ENCODE measurements at places on chromosomes 4 and X.

DNA sequence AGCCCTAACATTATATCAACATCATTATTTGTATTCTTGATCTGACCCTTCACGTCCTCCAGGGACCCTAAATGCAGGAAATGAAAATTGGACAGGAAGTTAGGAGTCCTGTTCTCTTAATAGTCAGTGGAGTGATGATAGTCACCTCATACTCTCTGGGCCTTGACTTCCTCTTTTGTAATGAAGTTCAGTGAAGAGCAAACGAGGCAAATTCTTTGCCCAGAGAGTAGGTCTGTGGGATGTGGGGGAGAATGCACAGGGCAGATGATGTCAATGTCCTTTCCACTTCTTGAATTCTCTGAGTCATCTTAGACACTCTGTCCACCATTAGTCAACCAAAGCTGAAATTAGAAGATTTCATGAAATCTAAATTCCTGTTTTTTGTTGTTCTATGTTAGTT, 17.1 kb upstream of the GPRIN3 start:
- DNase-seq = no peak

GRCh38 chrX:21883258-21883657, 27.5 kb downstream of the YY2 start:
- DNase-seq = no peak

- DNase-seq = no peak
Measured at GRCh38 chr4:139015948-139016471, 429 bp downstream of the NOCT start.

DNA sequence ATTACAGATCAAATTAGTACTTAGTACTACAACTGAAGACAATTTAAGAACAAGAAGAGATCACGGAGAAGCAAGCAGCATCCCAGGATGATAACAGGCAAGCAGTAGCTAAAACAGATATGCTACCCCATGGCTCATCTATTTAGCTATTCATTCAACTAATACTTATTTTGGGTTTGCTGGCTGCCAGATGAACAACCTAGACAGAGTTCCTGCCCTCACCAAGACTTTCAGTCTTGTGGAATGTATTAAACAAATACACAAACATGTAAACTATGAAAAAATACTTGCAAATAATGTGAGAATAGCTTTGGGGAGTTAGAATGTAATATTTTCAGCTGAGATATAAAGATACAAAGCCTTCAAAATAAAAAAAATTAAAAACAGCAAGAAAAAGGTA, 2.4 kb upstream of the CORIN start:
- no peak for DNase-seq

GRCh38 chr4:142331132-142331531, 515.0 kb downstream of the INPP4B start:
- no peak for DNase-seq

DNA sequence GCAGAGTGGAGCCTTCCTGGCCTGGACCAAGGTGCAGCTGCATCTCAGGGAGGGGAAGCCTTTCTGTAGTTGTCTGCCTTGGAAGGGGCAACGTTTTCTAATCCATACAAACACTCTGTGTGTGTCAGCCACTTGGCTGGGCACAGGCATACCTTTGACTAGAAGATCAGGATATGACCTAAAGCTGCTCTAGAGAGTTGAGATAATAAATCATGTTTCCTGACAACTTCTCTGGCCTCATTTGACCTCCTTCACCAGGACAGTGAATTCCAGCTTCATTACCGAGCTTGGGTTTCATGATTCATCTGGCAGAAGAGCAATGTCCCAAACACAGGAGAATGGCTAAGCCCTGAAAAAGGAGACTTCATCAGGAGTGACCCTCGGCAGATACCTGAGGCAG, 89.6 kb upstream of the KIT start:
- DNase-seq = no peak

DNA sequence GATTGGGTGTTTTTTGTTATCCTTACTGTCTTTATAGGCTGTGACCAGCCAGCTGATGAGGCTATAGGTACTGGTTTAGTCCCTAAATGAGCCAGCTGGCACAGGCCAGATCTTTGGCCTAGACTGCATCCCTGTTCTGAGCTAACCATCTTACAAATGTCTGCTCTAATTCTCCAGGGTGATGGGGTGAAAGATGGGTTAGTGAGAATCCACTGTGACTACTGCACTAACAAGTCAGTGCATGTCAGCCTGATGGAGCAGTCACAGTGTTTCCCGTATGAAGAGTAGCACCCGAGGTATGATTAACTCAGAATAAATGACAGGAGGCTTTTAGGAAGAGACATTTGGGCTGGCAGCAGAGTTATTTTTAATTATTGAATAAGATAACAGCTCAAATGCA, 181.0 kb downstream of the DCTD start:
- DNase-seq = peak; percentile 35

DNA sequence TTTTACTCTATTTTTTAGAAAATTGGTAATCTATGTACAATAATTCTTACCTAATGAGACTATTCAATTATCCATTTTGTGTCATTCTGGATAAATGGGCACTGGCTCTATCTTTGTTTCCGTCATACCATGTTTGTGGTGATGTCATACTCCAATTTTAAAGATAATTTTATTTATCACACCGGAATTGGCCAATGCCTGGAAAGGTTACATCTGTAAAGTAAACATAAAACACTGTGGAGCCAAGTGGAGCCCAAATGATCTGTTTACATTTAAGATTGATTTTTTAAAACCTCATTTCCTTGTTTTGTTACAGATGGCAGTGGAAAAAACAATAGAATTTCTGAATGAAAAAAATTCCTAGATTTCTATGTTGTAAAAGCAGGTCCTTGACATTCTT, 120.2 kb upstream of the GPRIN3 start:
- DNase-seq = peak; percentile 45

- no peak for DNase-seq
Measured at GRCh38 chrX:1378306-1378759, 13.6 kb downstream of the SLC25A6 start.

DNA sequence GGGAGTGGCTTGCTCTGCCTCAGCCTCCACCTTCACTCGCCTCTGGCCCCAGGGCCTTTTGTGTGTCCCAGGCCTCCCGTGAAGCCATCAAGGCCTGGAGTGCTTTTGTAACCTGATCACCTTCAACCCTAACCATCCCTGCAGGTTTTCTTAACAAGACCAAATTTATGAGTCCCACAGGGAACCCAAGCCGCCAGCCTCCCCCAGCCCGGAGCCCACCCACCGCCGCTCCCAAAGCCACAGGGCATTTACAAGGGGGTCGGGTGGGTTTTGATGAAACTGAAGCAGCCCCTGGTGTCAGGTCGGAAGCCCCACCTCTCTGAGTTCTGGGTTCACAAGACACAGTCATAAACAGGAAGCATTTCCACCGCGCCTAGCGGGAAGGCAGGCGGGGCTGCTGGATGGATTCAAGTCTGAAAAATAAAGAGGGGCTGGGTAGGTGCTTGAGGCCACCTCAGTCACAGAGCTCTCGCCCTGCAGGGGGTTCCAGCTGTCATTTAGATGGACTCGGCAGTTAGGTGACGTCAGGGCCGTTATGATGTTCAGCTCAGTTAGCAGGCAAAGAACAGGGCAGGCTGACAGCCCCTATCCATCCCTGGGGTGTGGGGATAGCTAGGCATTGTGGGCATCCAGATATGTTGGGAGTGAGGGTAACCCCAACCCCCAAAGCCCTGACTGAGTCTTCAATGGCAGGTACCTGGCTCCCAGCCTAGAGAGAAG, 128.5 kb downstream of the BCOR start:
- DNase-seq = peak; percentile 80

DNA sequence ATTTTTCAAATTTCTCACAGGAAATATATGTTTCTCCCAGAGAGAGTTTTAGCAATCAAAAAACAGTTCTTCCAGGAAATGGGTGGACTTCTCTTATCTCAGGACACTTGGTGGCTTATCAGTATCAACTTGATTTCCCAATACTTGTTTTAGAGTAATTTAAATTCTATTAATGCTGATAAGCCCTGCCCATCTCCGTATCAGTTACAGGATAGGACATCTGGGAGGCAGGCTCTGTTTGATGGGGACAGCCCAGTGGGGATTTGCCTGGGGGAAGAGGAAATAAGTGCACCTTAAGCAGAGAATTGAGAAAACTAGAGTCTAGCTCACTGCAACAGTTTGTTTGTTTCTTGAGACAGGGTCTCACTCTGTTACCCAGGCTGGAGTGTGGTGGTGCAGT, 43.2 kb upstream of the PDGFRA start:
- no peak for DNase-seq

- no peak for DNase-seq
Measured at GRCh38 chr4:101290654-101291053, 56.7 kb downstream of the PPP3CA start.

DNA sequence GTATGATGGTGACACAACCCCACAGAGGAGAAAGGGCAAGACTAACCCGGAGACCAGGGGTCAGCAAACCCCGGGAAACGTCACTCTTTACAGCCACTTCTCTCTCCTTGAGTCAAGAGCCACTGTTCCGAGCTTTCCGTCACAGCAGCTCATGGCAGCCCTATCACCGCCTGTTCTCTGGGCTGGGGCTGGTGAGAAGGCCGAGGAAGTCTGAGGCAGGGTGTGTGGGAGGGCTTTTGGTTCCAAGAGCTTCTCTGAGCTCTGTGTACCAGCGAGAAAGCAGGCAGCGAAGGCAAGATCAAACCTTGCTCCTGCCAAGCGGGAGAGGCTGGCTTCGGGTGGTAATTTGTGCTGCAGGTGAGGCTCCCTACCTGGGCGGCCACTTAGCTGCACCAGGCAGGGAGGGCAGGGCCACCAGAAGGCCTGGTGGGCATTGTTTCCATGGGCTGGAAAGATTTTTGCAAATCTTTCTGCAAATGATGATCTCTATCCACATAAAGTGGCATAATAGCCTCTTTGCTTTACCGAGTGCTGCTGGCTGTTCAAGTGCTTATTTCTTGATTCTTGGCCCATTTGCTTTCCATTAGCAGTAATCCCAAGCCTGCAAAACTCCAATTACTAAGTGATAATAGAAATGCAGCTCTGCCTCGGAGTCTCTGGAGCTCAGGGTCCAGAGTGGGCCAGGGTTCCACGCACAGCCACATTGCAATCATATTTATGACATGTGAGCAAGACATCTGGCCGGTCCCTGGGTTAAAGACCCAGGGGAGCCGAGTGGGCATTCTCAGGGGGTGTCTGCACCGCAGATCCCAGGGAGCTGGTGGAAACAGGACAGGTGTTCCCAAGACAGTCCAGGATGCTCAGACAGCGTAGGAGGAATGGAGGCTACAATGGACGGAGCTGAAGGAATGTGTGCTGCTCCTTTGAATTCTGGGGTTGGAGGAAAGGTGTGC, 41.5 kb downstream of the DCTD start:
- DNase-seq = no peak

DNA sequence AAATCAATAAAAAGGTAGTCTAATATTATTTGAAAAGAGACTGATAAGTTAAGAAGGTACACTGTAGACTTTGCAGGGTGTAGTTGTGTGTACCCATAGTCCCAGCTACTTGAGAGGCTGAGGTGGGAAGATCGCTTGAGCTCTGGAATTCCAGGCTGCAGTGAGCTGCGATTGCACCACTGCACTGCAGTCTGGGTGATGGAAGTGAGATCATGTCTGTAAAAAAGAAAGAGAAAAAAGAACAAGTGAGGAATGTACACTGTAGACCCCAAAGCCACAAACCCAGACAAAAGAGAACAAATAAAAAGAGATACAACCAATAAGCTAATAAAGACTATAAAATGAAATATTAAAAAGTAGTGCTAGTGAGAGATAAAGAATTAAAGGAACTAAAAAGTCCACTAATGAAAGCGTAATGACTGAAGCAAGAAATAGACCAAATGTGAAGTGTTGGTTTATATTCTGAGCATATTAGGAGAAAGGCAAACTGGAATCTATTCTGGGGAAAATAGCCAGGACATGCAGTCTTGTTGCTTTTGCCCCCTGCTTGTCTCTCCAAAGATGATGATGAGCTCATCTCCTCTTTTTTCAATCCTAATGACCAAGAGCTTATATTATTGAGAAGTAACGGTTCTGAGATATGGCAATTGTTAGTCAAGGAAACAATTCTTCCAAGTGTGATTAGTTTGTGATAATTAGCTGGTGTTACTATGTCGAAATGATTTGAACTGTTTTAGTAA, 19.1 kb downstream of the GSX2 start:
- no peak for DNase-seq

GRCh38 chr4:6390356-6390755, 82.1 kb downstream of the PPP2R2C start:
- DNase-seq = no peak

- no peak for DNase-seq
Measured at GRCh38 chr4:2923668-2924173, 39.5 kb downstream of the NOP14 start.

- DNase-seq = no peak
Measured at GRCh38 chr4:89899854-89900253, 5.2 kb downstream of the MMRN1 start.

DNA sequence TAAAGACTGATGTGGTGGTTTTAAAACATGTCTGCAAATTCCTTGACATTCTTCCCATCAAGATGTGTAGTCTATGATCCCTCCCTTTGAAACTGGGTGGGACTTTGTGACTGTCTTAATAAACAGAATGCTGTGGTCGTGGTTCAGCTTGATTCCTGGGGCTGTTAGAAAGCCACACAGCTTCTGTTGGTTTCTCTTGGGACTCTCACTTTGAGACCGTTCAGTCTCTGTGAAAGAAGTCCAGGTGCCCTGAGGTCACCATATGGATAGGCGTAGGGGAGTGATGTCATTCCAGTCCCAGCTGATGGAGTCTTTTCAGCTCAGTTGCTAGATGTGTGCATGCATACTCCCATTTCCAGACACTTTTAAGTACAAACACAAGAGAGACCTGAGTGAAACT, 216.6 kb downstream of the KDR start:
- no peak for DNase-seq

DNA sequence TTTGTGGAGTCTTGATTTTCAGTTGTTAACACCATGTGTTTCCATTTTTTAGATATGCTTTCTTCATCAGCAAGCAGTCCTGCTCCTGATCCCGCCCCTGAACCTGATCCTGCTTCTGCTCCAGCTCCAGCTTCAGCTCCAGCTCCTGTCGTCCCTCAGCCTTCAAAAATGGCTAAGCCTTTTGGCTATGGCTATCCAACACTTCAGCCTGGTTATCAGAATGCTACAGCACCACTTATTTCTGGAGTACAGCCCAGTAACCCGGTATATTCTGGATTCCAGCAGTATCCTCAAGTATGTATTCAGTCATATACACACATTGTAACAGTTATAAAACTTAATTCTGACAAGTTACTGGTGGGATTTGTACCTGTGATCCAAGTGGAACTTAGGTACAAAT, 60.9 kb downstream of the SEC24B start:
- no peak for DNase-seq

GRCh38 chrX:10542586-10542985, 77.8 kb downstream of the MID1 start:
- no peak for DNase-seq

DNA sequence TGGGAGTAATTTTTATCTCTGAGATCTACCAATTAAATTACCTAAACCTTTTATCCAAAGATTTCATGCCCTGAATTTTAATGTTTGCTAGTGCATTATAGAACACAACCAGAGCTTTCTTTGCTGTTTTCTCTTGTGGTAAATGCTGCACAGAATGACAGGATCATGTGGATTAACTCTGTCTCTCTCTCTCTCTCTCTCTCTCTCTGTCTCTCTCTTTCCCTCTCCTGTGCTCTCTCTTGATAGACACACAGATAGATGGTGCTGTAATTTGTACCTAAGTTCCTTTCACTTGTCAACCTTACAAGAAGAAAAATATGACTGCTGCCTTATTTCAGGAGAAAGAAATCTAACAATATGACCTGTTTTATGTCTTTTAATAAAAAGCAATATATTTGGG, 211.2 kb upstream of the WDFY3 start:
- DNase-seq = no peak

- DNase-seq = peak; percentile 78
Measured at GRCh38 chrX:119488749-119489148, 20.5 kb downstream of the SLC25A5 start.

GRCh38 chr4:177667687-177668086, 225.4 kb upstream of the AGA start:
- DNase-seq = no peak
